A172 (cell line): ENCODE measurements at places on chromosomes 7 and 10.
A peak's percentile ranks its signal among the peaks of the same experiment; 100 is the strongest.

- no peak for DNase-seq
Observed at GRCh38 chr10:34168439-34168838, 646.7 kb downstream of the PARD3 start.

DNA sequence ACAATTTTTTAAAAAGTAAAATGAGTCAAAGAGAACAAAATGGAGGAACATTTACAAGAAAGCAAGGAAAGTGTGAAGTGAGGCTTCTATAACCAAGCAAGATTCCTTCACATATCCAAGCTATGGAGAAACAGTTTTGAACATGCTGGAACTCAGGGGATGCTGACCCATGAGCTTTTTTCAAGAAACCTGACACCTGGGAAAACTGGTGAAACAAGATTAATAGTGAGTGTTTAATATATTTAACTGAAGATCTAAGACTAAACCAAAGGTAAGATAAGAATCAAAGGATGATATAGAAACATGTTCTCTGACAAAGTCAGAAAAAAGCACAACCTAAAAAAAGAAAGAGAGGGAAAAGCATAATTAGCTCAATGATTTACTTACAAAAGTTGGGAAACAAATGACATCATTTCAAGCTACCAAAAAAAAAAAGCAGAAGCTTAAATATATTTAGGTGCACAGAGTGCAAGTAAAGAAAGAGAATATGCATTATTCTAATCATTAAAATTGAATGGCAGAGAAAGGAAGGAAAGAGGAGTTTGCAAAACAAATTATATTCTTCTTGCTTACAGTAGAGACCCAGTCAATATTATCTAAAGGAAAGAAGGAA is 24.9 kb downstream of the C7orf25 start:
- DNase-seq, result no peak

DNA sequence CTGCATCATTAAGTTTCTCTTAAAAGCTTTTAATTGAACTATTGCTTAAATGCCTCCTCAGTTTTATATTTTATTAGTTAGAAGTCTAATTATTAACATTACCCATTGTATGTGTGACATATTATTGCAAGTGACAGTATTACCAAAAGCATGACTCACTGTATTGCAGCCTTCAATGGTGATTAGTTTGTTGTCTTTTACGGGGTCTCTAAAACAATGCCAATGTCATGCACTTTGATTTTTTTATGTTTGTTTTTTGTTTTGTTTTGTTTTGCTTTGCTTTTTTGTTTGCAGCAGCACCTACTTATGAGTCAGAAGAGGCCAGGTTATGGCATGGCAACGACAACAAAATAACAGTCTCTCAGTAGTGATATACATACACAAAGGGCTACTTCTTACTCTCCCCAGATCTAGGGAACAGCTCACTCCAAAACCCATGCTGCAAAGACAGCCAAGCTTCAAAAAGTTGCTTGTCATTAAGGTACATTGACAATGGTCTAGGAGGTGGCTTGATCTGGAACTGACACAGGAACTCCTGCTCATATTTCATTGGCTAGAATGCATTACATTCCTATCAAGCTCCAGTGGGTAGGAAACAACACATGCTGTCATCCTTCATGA is 293.7 kb upstream of the POM121L12 start:
- DNase-seq, result no peak

GRCh38 chr7:7719236-7719635 is 829 bp upstream of the RPA3 start:
- peak; percentile 91 for DNase-seq

DNA sequence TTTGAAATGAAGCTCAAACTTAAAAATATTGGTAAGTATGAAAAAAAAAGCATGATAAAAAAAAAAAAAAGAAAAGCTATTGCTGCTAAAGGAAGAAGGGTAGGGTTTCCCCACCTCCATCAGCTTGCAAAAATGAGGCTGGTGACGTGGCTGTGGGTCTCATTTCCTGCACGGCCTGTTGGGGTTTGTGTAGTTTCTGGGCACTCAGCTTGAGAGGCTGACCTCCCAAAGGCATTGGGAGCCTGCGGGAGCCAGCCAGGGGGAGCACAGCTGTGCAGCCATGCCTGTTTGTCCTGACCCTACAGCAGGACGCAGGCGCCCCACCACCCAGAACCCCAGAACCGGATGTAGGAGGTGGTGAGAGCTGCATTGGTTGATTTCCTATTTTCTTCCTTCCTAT is 48.8 kb upstream of the CARD11 start:
- no peak for DNase-seq

DNA sequence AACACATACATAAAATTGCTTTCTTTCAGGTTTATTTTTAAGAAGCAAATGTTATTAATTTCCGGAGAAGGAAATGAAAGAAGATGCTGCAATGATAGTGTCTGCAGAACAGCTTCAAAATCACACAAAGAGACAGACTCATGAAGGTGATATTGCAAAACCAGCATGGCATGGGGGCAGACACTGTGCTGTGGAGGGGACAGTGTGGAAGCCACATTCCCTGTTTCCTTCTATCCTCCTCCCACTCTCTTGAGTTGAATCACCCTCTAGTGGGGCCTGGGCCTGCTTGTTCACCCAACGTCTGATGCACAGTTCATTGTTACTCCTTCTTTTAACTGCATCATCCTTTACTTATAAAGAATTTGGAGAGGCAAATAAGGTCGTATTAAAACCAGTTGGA is 104.0 kb upstream of the INSIG1 start:
- DNase-seq, result no peak

DNA sequence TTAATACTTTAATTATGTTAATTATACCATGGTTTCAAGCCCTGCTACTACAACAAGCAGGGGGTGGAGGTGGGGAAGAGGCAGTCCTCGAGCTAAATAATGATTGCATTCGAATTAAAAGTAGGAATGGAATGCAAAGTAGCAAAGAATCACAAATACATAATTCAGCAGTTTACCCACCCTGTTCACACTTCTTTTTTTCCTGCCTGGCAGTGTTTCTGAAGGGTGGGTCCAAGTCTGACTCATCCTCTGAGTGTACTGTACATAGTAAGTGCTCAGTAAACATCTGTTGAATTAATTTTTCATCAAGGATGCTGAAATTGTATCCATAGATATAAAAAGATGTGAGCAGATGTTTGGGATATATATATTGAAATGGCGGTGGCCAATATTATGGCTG is 778.8 kb downstream of the LRMDA start:
- DNase-seq, result no peak

DNA sequence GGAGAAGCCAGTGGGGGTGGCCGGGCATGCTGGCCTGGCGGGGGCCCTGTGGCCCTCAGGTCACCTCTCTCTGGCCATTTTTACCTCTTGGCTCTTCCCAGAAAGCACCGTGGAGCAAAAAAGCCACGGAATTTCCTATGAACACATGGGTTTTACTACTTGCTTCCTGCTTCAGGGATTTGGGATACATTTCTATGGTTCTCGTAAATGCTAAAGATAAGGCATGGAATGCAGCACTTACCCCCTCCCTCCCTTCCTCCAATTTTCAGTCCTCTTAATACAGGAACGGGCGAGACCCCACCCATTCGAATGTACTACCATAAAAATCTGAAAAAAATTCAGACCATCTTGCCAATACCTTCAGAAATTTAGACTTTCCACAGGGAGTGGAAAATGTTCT is 279.7 kb downstream of the ARHGAP12 start:
- DNase-seq, result peak; percentile 45
